ENCODE measurements at places on chromosomes 7 and 10.

DNA sequence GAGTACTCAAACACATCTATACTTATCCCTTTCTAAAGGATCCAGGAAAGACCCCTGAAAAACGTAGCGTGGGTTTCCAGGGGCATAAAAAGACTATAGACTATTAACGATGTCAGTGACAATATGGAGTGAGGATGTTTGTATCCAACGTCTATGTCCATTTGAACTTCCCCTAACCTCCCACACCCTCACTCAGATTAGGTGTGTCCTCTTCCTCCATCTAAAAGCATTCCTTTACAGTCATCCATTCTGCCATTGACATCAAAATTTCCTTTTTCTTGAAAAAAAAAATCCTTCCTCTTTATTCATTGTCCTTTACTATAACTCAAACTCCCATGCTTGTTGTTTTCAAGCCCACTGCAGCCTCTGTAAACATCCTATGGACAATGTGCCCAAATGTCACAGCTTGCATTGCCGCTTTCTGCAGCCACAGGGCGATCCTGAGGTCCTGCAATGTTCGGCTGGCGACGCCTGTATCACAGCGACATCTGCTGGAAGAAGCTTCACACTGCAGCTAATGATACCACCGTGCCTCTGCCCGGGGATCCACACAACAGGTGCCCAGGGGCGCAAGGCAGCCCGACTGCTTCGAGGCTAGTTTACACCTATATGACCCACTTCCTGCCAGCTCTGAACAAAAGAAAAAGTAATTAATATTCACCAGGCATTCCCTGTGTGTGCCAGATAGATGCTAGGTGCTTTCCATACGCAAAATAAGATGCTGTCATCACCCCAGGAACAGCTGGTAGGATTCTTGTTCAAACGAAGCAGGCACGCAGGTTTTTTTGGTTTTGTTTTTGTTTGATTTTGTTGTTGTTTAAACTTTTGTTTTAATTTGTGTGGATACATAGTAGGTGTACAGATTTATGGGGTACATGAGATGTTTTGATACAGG is 267.9 kb upstream of the GHITM start:
- DNase-seq = peak; percentile 6

DNA sequence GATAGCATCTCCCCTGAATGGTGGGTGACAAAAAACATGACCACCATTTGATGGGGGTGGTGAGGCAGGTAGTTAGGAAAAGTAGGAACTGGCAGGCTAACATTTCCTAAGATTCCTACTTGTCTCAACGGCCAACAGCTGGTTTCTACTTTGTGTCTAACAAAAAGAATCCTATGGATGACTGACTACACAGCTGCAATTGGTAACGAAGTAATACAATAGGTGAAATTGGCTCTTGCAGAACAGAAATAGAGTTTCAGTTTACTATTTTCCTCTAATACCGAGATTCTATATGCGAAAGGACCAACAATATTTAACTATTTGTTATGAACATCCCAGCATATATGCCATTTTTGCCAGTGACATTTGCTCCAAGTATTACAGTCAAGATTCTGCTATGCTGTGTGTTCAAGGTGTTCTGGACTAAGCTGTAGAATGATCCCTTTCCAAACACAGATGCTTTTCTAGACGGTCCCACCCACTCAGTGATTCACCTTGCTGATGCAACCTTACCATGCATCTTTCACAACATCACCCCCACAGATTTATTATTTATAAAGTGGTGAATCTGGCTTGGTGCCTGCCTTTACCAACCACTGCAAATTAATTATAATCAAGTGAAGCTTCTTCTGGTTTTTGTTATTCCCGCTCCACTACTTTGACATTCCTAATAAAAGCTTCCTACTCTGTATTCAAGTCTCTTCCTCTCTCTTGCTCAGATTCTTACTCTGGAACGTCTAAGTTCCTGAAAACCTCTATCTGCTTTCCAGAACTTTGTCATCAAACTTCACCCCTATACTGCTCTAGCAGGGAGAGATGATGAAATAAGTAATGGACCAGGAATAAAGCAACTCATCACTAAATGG is 16.8 kb downstream of the BBIP1 start:
- DNase-seq = no peak

- DNase-seq = no peak
Measured at GRCh38 chr7:75878312-75878768, 494 bp upstream of the RHBDD2 start.

GRCh38 chr10:69844698-69845097 is 43.0 kb downstream of the COL13A1 start:
- DNase-seq = peak; percentile 59

GRCh38 chr10:14787938-14788337 is 13.2 kb upstream of the FAM107B start:
- DNase-seq = no peak

GRCh38 chr7:95469848-95470247 is 15.9 kb upstream of the ASB4 start:
- peak; percentile 75 for DNase-seq

Data from NCI-H2029 treated with DMSO at 0.1 percent for 48 hours (cell line).